ACHN (cell line): ENCODE measurements at places on chromosomes 13 and 19.

GRCh38 chr13:113588394-113589111, 4.0 kb downstream of the TFDP1 start:
- DNase-seq: no peak

DNA sequence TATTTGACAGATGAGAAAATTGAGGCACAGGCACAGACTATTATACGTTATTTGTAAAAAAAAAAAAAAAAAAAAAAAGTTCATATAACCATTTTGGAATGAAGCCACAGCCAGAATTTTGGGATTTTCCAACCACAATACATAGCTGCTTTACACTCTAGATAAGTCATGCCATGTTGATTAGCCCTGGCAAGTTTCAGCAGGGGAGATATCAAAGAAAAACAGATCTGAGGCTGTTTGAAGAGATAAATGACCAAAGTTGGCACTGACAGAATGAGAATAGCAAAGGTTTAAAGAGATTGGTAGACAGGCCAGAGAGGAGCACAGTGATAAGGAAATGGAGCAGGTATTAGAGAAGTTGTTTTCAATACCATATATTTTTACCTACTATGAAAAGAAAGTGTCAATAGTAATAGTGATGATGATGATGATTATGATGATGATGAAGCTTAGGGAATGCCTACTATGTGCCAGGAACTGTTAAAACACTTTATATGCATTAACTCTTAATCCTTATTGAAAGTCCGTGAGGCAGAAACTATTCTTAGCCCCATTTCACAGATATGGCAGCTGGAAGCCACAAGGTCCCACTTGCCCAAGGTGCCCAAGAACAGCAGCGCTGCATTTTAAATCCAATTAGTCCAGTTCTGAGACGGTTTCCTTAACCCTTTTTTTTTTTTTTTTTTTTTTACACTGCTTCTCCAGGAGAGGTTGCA, 105.5 kb downstream of the MBNL2 start:
- no peak for DNase-seq

DNA sequence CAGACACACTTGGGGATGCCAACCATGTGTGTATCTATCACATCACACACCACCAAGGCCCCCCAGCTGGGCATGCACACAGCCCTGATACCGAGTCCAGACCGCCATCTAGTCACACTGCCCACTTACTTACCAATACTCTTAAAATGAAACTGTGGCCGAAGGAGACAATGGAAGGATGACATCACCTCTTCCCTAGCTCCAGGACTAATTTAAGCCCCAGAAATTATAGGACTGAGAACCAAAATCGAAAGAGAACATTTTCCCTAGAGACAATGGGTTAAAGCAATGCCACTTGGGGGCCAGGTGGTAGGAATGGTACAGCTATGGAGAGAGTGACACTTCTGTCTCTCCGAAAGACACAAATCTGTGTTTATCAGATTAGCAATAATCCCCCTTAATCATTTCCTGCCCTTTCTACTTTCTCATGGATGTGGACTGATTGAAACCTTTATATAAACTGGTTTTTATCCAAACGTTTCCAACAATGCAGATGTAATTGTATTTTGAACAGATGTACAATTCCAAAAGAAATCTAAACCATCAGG, 663 bp upstream of the GGACT start:
- DNase-seq: no peak

- DNase-seq: no peak
Observed at GRCh38 chr19:52172347-52172746, 926 bp upstream of the ZNF836 start.

GRCh38 chr19:42252365-42253244, 2.3 kb downstream of the ERF start:
- DNase-seq: no peak

- DNase-seq: no peak
Observed at GRCh38 chr13:67184247-67184646, 45.9 kb downstream of the PCDH9 start.

- DNase-seq: no peak
Observed at GRCh38 chr19:12494260-12494860, 9.7 kb upstream of the ZNF709 start.

DNA sequence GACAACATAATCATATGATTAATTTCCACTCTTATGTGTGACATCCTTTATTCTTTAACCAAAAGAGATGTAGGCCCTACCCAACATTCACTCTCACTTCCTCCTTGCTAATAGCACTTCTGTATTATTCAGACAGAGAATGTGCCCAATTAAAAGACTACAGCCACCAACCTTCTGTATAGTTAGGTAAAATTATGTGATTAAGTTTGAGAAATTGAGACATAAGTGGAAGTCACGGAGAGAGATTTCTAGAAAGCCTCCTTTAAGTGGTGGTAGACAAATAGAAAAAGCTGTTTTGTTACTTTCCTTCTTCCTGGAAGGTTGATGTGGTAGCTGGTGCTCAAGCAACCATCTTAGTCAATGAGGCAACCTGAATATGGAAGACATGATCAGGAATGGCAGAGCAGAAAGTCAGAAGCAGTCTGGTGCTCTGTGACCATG, 14.8 kb downstream of the EPSTI1 start:
- no peak for DNase-seq

- DNase-seq: no peak
Observed at GRCh38 chr13:80126389-80127068, 214.4 kb downstream of the SPRY2 start.

- DNase-seq: no peak
Observed at GRCh38 chr19:40381321-40381720, 8.7 kb downstream of the HIPK4 start.

- DNase-seq: no peak
Observed at GRCh38 chr19:14985133-14985532, 5.5 kb upstream of the SLC1A6 start.

- DNase-seq: no peak
Observed at GRCh38 chr13:44649104-44649428, 72.9 kb upstream of the TSC22D1 start.

DNA sequence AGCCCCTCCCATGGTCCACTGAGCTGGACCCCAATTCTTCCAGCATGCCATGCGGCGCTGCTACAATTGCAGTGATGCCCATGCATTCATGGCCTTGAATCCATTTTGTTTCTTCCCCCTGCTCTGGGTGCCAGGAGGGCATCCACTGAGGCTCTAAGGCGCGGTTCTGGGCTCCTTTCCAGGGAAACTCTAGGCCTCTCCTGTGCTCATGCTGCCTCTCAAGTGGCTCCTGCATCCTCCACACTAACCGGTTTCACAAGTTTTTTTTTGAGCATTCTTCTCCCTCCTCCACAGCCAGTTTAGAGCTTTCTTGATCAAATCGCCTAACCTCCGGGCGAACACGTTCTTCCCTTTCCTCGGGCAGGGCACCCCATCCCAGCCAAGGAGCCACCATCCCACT, 69.1 kb upstream of the FLT1 start:
- no peak for DNase-seq

DNA sequence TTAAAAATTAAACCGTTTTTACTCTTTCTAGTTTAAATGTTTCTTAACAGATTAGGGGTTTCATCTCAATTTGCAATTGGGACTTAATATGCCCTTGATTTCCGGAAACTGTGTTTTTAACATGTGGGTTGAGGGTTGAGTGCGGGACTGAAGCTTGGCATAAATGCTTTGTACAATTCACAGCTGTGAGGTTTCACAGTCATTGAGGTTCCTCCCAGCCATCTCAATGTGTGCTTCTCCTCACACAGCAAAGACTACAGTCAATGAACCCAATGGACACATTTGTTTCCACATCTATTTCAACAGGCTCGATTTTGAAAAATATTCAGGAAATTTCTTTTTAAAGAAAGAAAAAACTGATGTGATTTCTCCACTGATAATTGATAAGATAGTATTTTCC, 328.6 kb downstream of the TBC1D4 start:
- no peak for DNase-seq

GRCh38 chr19:4327252-4327876, 11.3 kb downstream of the STAP2 start:
- DNase-seq: no peak

- no peak for DNase-seq
Observed at GRCh38 chr13:40047322-40047771, 391.9 kb downstream of the COG6 start.

DNA sequence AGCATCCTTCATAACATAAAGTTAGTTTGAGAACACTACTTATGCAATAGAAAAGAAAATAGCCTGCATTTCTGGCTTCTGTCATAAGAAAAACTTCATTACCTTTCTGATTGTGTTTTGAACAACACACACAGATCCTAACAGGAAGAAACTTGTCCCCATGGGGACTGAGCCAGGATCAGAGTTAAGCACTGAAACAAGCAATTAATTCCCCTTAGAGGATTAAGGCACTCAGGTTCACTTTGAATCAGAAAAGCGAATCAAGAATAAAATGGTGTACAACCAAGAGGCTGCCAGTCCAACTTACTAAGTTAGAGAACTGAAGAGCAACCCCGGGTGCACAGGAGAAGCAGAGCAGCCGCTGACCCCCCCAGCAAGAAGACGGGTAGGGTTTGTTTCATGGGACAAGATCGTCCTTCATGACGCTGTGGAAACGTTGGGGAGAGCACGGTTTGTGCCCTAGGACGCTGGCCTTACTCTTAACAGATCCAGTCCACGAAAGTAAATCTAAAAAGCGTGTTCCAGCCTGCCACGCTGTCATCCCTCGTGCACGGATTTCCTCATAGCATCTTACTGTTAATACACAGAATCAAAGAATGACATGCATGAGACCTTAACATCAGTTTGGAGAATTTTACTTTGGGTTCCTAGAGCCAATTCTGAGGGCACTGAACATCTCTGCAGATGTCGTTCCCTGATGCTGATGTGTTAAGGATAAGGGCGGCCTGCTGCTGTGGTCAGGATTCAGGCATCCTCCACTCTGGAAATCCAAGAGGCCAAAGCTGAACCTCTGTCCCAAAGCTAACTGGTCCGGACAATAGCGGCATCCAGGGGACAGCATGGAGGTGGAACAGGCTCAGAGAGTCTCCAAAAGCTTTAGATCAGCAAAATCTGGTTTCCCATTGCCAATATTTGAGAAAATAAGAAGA, 46.4 kb downstream of the GGACT start:
- DNase-seq: no peak

GRCh38 chr13:67223024-67223423, 7.1 kb downstream of the PCDH9 start:
- no peak for DNase-seq

DNA sequence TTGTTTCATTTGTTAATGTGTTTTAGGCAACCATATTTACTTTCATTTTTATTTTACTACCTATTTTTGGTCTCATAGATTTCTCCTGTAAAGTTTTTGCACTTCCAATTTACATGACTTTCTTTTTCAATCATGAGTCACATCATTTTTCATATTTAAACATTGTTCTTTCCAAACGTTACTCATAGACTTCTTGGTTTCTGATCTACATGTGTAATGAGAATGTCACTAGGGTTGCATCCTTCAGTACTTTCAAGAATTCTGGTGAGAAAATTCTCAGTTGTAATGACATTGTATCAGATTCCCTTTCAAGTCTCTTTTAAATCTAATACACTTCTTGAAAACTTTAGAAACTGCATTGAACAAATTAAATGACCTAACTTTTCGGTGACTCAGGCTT, 991.7 kb downstream of the EFNB2 start:
- DNase-seq: no peak

- no peak for DNase-seq
Observed at GRCh38 chr19:18480006-18480691, 41.7 kb downstream of the ELL start.

- peak; percentile 28 for DNase-seq
Observed at GRCh38 chr19:14555918-14556661, 15.8 kb downstream of the NDUFB7 start.

- DNase-seq: no peak
Observed at GRCh38 chr13:43879755-43880181, at the start of gene LACC1. Gene LACC1 (plus strand): TSS chr13:43879904. CDS start chr13:43880986, 1,082 bp downstream.

GRCh38 chr19:18502638-18503294, 19.1 kb downstream of the ELL start:
- no peak for DNase-seq

GRCh38 chr19:35166100-35167063, 11.8 kb downstream of the FXYD5 start:
- no peak for DNase-seq

DNA sequence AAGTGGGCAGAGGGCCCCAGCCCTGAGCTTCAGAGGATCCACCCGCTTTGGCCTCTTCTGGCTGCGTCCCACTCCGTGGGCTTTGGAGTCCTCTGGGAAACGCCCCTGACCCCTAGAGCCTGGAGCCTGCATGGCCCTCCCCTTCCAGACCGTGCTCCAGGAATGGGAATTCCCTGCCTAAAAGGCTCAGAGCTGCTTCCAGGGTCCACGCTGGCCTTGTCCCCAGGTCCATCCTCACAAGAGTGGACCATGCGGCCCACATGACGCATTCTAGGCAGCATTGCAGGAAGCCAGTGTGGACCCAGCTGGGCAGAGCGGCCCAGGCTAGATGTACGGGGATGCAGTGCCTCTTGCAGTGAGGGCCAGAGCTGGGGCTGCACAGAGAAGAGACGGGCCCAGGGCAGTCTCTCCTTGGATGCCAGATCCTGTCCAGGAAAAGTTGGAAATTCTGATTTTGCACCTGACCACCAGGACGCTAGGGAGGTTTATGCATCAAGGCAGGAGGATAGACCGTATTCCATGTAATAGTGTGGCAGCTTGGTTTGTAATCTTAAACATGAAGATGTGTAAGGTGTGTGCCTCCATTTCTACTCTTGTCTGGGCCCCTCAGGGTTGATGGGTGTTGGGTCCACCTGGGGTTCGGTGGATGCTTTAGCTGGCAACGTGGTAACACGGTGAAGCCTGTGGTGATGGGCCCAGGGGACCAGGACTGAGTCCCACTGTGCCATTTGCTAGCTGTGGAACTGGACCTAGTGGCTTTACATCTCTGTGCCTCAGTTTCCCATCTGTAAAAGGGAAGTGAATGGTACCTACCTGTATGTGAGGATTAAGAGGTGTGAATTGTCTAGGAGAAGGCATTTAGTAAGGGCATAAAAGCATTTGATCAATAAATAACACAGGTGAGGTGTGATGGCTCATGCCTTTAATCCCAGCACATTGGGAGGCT, 14.8 kb upstream of the FXYD3 start:
- DNase-seq: no peak

- DNase-seq: no peak
Observed at GRCh38 chr19:485077-485476, 11.2 kb upstream of the MADCAM1 start.

DNA sequence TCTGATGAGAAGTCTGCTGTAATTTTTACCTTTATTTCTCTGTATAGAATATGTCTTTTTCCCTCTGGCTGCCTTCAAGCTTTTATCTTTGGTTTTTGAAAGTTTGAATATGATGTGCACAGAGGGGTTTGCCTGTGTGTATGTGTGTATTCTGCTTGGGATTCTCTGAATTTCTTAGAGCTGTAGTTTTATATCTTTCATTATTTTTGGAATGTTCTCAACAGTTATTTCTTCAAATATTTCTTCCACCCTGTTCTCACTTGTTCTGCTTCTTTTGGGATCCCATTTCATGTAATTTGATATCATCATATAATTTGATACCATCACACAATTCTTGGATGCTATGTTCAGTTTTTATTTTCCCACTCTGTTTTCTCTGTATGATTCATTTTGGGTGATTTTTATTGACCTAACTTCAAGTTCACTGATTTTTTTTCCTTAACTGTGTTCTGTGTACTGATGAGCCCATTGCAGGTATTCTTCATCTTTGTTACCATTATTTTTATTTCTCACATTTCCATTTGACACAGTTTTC, 7.5 kb downstream of the COG3 start:
- DNase-seq: no peak
